ENCODE measurements at places on chromosomes 12 and 14. TPM values are rescaled to one million over a fixed set of nuclear protein-coding genes. Genes with fewer than 3 reads are reported as not detected.

DNA sequence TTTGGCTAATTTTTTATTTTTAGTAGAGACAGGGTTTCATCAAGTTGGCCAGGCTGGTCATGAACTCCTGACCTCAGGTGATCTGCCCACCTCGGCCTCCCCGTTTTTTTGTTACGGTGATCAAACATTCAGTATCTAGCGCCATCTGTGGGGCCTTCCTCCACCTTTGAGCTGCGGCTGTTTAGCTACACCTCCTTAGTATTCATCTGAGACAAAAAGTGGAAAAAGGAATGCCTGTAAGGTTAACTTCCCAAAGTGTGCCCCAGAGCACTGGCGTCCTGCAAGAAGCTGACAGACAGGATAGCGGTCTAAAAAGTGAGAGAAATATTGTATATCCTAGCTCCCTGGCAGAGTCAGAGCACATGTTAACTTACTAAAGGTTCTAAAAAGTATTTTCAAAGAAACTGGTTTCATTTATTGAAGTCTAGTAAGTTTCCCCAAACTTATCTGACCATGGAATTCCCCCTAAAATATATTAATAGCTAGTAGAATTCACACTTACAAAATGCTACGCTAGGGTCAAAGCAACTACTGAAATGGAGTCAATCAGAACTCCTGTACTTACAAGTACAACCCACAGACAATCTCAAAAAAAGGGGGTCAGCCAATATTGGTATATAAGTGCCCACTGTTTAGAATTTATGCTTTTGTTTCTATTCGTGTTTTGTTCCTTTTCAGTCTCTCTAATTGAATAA is 59.1 kb downstream of the DUSP16 start:
- no peak for DNase-seq

- no peak for DNase-seq
These were observed 23.6 kb upstream of the WNK1 start for GRCh38 chr12:728781-729180.

DNA sequence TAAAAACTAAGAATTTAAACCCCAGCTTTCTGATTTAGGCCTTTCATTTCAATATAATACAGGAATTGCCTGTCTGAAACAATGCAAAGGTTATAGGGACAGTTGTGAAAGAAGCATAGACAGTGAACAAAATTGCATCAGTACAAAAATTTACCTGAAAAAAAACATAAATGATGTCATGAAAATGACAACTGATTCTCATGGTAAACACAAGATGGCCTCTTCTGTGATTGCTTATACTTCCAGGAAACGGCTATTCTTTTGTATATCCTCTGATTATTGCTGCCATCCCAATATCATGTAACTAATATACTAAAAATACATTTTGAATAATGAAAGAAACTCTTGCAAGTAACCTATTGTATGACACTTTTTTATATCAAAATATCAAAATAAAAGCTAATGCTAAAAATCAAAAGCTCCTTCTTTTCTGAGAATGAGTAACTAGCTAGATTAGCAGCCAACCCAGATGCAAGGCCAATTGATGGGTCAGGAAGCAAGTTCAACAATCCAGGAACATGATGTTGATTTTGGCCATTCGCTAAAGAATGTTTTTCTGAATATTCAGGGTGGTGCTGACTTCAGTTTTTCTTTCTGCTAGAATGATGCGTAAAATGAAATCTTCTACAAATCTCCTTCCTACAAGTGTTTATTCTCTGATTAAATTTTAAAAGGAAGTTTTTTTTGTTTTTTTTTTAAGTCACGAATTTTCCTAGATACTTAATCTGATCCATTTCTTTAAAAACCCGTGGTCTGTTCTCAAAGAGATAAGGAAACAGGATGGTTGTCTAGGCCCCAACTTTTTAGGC is 83.6 kb downstream of the ALX1 start:
- no peak for DNase-seq

DNA sequence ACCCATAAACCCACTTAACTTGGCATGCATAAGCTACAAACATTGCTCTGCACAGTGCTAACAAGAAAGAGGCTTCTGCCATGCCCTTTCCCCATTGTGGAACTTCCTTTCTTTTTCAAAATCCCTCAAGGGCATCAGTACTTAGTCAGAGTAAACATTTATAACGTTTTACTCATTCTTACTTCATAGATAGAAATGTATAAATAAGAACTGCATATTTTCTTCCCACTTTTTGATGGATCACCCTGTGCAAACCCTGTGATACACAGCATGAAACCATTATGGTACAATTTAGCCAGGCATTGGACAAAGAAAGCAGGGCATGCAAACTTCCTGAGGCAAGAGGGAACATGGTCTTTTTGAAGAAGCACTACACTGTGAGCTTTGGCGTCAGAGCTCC is 113.8 kb upstream of the FOXG1 start:
- DNase-seq = no peak

GRCh38 chr12:100632445-100632892 is 59.0 kb downstream of the GAS2L3 start:
- DNase-seq = no peak

DNA sequence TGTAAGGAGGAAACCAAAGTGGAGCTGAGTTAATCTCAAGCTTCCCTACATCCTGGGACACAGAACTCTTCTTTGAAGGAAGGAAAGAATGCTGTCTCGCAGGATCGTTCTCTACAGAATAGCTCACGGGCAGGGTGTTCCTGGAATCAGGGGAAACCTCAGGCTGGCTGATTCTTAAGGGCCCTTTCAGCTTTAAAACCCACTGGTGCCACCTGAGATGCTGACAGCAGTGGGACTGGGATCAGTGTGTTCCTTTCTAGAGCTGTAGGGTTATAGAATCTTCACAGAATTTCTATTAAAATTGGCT is 47.8 kb downstream of the UBE3B start:
- DNase-seq = no peak

DNA sequence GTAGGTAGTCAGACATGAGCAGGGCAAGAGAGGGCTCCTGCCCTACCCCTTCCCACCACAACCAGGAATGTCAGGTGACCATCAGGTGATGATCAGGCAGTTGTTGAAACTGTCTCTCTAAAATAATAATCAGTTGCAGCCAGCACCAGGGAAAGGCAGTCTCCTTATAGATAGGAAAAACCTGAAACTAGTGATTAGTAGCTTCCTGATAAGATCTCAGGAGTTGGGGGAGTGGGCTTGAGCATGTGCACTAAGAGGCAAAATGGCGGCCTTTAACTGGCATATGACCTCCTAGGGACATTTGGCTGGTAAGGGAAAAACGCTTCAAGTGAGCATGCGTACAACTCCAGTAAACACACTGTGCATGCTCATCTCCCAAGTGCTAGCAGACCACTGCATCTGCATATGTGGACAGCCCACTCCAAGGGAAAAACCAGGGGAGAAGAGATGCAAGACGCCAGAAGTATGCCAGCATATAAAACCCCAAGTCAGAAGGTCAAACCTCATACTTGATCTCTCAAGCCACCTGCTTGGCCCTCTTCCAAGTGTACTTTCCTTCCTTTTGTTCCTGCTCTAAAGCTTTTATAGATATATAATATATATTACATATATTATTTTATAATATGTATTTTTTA is 37.1 kb downstream of the TGFB3 start:
- DNase-seq = no peak

GRCh38 chr12:46560874-46561273 is 188.3 kb upstream of the SLC38A2 start:
- no peak for DNase-seq

The SLC17A8 gene
- not detected for total RNA-seq

The ACSM4 gene
- total RNA-seq = not detected

DNA sequence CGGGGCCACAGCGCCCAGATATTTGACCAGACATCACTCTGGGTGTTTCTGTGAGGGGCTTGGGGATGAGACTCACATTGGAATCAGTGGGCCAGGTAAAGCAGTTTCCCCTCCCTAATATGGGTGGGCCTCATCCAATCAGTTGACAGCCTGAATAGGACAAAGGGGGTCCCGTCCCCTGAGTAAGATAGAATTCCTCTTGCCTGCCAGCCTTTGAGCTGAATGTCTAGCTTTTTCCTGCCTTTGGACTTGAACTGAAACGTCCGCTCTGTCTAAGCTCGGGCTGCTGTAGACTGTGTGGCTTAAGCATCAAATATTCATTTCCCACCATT is 88.8 kb upstream of the DIO3 start:
- peak; percentile 39 for DNase-seq

- no peak for DNase-seq
These were observed 510.5 kb upstream of the TBX3 start for GRCh38 chr12:115194448-115194847.

The RGS6 gene
- total RNA-seq = 3.0 TPM

DNA sequence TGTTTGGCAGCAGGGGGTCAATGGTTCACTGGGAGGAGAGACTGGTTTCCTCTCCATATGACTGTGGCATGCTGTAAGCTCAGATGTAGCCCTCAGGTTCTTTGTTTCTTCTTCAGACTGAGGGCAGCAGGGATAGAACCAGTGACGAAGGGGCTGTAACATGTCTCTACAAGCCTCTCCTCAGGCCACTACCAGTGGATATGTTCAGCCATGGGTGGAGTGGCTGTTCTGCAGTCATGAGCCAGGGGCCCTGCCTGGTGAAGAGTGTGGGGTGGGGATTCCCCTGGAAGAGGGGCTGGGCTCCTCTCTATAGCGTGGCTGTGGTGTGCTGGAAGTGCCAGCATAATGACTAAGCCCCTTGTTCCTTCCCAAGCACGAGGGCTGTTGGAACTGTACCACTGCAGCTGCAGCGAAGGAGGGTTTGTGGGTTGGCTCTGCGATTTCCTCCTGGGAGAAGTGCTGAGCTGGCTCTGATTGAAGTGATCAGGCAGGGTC is 55.8 kb downstream of the CMAS start:
- peak; percentile 86 for DNase-seq

- DNase-seq = no peak
These were observed 36.6 kb downstream of the TC2N start for GRCh38 chr14:91830777-91831176.

DNA sequence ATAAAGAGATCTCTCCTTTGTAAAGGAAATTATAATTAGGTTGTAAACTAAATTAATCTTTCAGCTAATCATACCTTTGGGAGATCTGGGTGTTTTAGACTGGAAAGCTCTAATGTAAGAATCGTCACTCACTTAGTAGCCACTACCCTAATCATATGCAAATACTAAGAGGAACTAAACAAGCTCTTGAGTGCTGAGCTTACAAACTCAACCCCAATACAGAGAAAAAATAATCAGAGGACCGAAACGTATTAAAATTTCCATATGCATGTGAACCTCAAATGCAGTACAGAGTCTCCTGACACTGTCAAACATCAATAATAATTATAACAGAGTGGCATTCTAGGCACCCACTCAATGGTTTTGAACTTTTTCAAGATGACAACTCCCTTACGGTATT is 235.3 kb upstream of the FOXN3 start:
- no peak for DNase-seq

- DNase-seq = no peak
These were observed 8.5 kb upstream of the MDM1 start for GRCh38 chr12:68340404-68341270.

DNA sequence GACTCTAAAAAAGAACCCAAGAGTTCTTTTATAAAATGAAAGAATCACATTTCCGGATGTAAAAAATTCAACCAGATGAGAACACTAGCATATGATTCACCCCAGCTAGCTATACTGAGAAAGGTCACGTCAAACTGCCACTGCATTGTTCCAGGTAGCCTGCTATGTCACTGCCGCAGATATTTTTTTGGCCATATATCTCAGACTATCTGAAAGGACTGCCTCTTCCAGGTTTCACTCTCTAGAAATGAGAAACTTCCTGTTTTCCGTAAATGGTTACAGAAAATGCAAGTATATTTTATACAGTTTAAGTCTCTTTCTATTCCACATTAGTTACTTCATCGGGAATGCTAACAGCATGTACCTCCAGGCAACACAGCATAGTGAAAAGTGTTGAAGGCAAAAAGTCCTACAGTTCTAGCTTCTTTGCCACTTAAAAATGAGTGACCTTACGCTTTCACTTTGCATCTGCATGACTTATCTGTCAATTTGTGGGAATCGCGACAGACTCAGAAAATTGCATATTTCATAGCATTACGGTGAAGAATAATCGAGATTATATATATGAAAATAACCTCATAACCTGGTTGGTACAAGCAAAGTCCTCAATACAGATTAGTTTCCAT is 105.2 kb downstream of the MED13L start:
- no peak for DNase-seq

The KLRF1 gene
- not detected for total RNA-seq

- no peak for DNase-seq
These were observed 21.4 kb downstream of the ZNF268 start for GRCh38 chr12:133202493-133203343.

DNA sequence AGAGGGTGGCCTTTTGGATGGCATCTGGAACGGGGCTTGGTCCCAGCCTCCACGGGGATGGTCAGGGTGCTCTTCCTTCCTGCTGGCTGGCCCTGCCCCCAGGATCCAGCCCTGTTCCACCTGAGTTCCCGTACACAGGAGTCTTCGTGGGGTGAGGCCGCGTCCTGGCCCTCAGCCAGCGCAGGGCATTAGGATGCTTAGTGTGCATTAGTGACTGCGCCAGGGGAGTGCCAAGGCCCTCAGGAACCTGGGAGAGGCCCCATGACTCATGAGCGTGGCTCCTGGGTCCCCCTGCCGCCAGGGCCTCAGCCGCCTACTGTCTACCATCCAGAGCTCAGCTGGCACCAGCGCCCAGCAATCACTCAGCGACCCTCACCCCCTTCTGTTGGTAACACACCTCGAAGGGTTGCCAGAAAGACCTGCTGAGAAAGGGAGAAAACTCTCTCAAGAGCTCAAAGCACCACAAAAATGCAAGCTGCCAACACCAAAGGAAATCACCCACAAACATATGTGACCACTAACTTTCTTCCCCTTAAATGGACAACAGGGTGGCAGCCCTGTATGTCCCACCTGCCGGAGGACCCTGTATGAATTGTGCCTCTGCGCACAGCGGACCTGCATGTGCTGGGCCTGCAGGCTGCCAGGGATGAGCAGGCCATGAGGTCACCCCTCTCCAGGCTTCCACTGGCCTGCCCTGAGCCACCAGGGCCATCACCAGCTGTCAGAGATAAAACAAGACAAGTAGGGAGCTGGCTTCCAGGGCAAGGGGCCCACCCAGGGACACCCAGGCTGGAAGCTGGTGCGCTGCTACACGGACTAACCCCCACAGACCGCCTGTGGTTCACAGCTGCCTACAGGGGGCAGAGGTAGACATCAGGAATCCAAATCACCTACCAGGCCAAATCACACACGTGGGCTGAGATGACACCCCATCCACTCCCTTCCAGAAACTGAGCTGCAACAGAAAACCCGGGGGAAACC is 28.7 kb downstream of the CCDC85C start:
- peak; percentile 74 for DNase-seq

The ST8SIA1 gene
- total RNA-seq = 6.2 TPM

GRCh38 chr14:30708157-30708556 is 86.0 kb downstream of the SCFD1 start:
- no peak for DNase-seq

The SIX4 gene
- total RNA-seq = 0.38 TPM

Data from lower leg skin (tissue), 4 donors.